ENCODE measurements at places on chromosomes 2 and 18.

DNA sequence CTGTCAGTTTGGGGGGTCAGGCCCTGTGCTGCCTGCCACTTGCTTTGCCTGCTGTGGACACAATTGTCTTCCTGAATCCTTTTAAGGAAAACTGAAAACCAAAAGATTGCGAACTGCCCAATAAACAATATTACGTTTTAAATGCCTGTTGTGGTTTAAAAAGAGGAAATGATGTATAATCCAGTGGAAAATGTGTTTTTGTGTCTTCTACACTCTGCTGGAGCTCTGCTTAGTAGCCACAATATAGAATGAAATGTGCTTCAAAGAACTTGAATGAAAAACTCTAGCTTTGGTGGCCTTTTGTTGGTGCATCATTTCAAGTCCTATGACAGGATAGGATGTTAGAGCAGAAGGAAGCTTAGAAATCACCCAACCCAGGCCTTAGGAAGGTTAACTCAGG lies 23.2 kb upstream of the CABYR start:
- DNase-seq = no peak

DNA sequence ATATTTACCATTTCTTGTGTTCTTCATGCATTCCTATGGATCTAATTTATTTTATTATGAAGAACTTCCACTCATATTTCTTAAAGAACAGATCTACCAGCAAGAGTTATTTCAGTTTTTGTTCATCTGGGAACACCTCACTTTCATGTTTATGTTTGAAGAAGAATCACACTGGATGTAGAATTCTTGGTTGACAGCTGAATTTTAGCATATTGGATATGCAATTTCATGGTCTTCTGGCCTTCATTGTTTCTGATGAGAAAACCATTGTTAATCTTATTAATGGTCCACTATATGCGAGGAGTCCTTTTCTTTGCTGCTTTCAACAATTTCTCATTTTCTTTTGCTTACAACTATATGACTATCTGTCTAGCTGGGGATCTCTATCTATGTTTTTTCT lies 189.2 kb downstream of the UXS1 start:
- no peak for DNase-seq

DNA sequence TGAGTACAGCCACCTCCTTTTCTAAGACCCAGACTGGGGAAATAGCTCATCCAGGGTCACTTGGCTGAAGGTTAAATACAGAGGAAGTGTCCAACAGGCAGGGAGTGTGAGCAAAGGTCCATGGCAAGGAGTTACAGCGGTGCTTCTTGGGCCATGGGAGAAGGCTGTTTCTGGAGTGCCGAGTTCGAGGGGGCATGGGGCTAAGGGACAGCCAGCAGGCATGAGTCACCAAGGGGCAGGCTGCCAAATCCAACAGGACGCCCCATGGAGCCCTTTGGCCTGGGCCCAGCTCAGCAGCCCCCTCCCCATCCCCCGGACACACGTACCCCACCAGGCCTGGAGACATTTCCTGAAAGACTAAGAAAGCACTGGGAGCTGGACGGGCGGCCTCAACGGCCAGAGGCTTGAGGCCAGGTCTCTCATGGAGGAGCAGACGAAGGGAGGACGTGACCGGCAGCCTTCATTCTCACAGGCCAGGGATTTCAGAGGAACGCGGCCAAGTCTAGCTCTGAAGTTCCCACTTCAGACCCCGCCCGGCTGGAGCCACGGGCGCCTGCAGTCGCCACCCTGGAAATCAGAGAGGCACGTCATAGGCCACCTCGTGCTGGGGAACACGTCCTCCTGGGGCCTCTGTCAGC lies 160.4 kb downstream of the SMAD7 start:
- no peak for DNase-seq

DNA sequence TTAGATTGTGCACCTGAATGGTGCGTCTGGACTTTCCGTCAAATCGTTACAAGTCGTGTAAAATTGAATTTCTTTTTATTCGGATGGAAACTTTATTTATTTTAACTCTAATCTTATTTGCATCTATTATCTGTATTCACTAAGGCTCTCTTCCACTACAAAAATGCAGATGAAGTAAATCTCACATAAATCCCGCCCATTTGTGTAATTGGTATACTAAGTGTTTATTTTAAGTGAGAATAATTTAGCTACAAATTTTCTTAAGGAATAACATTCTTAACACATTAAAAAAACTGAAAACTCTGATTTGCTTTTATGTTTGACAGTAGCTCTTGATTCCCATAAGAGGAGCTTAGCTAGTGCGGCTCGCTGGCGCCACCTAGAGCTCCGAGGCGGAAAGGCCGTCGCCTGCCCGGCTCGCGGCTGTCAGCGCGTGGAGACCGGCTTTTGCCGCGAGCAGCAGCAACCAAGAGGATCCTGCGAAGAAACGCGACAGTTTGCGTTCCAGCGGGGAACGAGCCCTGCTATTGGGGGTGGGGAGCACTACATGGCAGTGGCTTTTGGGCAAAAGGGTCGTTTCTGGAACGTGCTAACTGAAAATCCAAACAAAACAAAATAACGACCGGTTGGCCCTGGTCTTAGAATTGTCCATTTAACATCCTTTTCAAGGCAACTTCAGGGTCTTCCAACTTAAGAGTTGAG lies 6.7 kb downstream of the SP9 start:
- peak; percentile 82 for DNase-seq

GRCh38 chr18:74797577-74798151 lies 200.0 kb downstream of the ZNF407 start:
- no peak for DNase-seq

DNA sequence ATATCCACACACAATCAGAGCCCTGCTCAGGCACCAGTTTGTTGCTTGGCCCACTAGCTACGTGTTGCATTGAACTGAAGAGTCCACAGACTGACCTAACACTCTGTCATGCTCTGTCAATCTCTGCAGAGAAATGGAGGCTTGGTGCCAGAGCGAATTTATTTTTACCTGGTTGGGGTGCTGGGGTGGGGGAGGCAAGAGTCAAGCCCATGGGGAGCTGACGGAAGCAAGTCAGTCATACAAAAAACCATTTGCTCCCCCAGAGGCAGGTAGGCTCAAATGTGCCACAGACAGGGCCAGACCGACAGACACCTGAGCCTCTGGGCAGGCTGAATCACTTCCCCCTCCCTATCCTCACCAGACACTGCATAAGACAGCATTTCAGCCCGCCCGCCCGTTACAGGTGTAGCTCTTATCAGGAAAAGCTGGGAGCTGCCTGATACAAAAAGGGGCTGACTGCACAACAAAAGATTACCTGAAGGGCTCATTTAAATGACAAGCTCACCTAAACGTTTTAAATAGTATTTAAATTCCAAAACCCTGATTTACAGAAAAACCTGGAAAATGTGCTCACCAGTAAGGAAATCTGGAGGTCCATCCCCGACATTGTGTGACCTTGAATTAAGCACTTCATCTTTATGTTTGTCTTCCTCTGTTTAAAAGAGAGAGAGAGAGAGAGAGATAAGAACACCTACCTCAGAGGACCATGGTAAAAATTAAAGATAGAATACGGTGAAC lies 2.1 kb upstream of the PCBP1 start:
- DNase-seq = peak; percentile 72

DNA sequence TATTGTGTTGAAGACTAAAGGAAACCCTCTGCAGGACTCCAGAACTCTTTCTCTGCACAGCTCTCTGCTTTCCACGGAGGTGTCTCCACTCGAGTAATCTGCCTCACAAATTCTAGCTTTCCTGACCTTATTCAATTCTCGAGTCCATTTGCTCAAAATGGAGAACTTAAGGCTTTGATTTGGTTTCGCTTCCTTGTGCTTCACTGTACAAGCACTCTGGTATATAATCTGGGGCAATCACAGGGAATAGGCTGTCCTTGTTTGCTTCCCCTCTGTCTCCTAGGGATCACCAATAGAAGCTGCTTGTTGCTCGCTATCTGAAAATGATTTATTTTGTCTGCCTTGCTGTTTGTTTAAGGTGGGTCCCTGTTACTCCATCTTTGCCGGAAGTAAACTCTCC lies 129.1 kb upstream of the DOCK10 start:
- no peak for DNase-seq

GRCh38 chr2:174589334-174589733 lies 8.3 kb downstream of the WIPF1 start:
- DNase-seq = no peak

DNA sequence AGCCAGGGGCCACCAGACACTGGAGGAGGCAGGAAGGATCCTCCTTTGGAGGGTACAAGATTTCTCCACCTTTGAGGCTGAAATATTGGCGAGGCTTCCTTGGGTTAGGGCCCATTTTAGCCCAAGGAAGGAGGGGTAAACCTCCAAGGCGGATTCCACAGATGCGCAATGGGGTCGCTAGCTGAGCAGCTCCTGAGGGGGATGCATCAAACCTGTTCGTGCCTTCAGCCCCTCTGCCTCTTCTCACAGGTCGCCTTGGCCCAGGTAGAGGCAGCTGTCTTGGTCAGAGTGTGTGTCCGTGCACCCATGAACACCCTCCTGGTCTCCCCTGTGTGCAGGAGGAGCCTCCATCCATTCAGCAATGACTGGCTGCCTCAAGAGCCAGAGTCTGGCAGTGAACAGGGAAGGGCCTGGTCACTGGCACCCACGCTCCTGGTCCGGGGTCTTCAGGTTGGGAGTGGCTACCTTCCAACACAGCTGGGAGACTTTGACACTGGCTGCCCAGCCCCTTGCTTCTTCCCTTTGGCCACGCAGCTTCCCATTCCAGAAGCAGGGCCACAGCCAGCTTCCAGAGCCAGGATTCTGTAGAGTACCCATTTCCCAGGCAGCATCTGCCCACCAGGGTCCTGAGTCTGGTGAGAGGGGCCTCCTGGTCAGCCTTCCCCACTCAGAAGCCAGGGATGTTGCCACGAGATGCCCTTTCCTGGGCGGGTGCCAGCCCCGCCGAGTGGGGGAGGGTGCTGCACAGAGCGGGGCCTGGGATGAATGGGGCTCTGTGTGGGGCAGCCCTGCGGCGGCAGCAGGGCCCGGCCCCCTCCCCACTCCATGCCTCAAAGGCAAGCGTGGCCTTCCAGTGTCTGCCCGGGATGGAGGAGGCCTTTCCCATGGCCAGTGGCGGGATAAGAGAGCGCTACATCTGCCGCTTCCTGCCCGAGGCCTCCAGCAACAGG lies 95.8 kb upstream of the GPC1 start:
- DNase-seq = no peak

DNA sequence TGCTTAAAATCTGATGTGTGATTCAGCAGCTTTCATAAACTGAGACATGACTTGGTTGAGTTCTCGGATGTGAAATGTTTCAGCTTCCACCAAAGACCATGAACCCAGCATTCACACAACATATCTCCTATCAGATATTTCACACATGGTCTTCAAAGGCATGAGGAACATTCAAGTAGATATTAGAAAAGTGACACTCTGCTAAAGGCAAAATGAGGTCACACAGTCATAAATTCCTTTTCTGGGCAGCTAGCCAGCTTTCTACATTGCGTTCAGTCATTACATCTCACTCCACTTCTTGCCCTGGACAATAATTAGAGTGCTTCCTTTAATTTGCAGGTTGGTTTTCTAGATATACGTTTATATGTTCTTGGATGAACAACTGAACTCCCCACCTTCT lies 96.7 kb downstream of the GAREM1 start:
- DNase-seq = peak; percentile 88

GRCh38 chr2:20190876-20191713 lies 33.8 kb downstream of the SDC1 start:
- DNase-seq = no peak

GRCh38 chr2:220151341-220151740 lies 523.9 kb downstream of the SLC4A3 start:
- DNase-seq = no peak

DNA sequence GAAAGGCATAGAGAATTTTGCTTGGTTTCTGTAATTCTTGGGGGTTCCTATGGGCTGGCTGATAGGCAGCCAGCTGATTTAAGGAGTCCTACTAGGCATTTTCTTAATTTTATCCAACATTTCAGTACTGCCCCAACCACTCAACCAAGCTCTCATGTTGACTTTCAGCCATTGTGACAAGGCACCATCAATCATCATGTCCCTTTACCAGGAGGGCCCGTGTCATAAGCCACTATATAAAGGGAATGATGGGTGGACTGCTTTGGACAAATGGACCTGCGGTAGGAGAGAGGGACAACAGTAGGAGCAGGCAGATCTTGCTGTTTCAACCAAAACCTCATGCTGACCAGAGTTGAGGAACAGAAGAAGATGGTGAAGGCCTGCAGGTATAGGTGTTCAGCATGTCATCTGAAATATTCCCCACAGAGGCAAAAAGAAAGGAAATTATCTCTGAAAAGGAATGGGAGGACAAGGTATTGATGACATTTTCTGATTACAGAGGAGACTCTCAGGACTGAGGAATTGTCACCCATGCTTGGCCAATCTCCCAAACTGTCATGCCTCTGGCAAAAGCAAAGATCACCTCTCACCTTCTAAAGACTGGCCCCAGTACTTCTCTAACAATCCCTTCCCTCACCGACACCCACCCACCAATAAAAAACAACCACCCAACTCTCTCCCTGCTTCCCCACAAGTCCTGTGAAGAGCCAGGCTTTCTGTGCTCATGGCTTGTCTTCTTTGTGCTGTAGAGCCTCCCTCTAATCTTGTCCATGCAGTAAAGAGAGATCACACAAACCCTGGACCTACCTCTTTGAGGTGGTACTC lies 10.9 kb upstream of the TNP1 start:
- no peak for DNase-seq

GRCh38 chr2:98185801-98186200 lies 98.8 kb downstream of the VWA3B start:
- no peak for DNase-seq

GRCh38 chr2:54503192-54503591 lies 47.1 kb downstream of the SPTBN1 start:
- no peak for DNase-seq

- DNase-seq = no peak
These were observed 526.9 kb upstream of the ID2 start for GRCh38 chr2:8154936-8155335.

- peak; percentile 79 for DNase-seq
These were observed 133.1 kb downstream of the NCKAP5 start for GRCh38 chr2:133434959-133435668.

GRCh38 chr2:24461685-24462084 lies 29.4 kb upstream of the NCOA1 start:
- no peak for DNase-seq

DNA sequence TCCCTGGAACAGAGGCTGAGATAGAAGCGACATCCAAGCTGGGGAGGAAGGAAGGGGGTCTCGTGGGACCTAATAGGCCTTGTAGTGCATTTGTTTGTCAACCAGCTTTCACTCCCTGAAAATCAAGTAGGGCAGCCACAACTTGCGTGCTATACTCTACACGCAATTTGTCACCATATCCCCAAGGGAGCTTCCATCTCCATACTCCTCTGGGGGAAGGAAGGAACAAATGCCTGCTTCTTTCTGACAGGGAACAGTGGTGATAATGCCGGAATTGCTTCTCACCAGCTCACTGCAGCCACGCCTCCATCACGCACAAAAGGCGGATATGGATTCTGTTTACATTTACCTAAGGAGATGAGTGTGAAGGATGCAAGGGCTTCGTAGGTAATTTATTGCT lies 213.4 kb downstream of the TMEM163 start:
- DNase-seq = no peak
